Endothelial cell (in vitro differentiated cells): ENCODE measurements at places on chromosomes 5 and 9.

DNA sequence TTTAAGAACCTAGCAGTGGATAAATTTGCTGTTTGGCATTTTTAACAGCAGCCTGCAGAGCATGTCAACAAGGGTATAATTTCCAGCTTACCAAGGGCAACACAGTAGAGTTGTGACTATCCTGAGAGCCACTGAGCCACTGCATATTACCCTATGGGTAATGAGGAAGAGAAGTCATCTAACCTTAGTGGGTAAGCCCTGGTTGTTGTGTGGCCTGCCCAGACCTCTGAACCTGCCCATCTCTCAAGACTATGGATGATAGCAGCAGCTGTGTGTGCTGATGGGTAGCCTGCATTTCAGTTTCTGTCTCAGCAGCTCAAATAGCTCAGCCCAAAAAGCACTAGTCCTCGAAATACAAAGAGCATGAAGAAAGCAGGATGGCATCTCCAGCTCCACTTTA is 56.1 kb upstream of the PIP5K1B start:
- peaks cover 3% of the 10 kb centered on the region for H3K27me3 ChIP-seq
- H3K4me3 ChIP-seq = no peak overlapping the region
- H3K36me3 ChIP-seq = no peaks in the 10 kb centered on the region
- no peaks in the 10 kb centered on the region for H3K4me1 ChIP-seq

- peaks cover 16% of the 10 kb centered on the region for H3K27me3 ChIP-seq
- H3K4me1 ChIP-seq = peaks cover 69% of the 10 kb centered on the region
- H3K4me3 ChIP-seq = peak within 1 kb of the TSS; percentile 100
- peak; percentile 50 for DNase-seq
These were observed at the start of gene PCDH1 for GRCh38 chr5:141878186-141878710. TSS of gene PCDH1 (minus strand) at chr5:141878410. CDS start at chr5:141878262, 148 bp downstream.

DNA sequence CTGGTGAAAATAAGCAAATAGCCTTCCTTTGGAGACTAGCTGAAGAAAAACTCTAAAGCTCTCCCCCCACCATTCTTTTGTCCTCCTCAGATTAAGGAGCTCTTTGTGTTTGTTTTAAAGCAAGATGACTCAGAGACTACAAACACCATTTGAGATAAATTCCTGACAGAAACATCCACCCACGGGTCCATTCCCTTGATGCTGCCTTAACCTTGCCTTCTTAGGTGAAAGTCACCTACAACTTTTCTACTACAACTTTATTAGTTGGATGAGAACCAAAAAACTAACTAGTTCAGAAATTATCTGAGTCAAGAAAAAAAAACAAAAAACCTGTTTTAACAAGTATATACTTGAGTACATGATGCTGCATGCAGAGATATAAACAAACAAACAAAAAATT is 831.1 kb downstream of the NR2F1-AS1 start:
- no peak overlapping the region for H3K4me3 ChIP-seq
- no peaks in the 10 kb centered on the region for H3K4me1 ChIP-seq
- H3K36me3 ChIP-seq = no peaks in the 10 kb centered on the region
- no peak for DNase-seq
- no peaks in the 10 kb centered on the region for H3K27me3 ChIP-seq
- H3K27ac ChIP-seq = no peak overlapping the region

GRCh38 chr5:170403675-170404074 is 14.5 kb upstream of the KCNMB1 start:
- peaks cover 31% of the 10 kb centered on the region for H3K4me1 ChIP-seq
- no peaks in the 10 kb centered on the region for H3K27me3 ChIP-seq
- no peak for DNase-seq
- peaks cover 3% of the 10 kb centered on the region for H3K36me3 ChIP-seq

- H3K27ac ChIP-seq = no peak overlapping the region
- H3K27me3 ChIP-seq = peaks cover 2% of the 10 kb centered on the region
- DNase-seq = no peak
- peaks cover 35% of the 10 kb centered on the region for H3K4me1 ChIP-seq
- H3K36me3 ChIP-seq = no peaks in the 10 kb centered on the region
- H3K4me3 ChIP-seq = no peak overlapping the region
These were observed 48.4 kb downstream of the NDFIP1 start for GRCh38 chr5:142156839-142157463.

- H3K36me3 ChIP-seq = peaks cover 1% of the 10 kb centered on the region
- no peak overlapping the region for H3K27ac ChIP-seq
- no peak overlapping the region for H3K4me3 ChIP-seq
These were observed 87.0 kb upstream of the ATG10 start for GRCh38 chr5:81884871-81885270.

GRCh38 chr5:101455851-101456250 is 552.8 kb upstream of the ST8SIA4 start:
- H3K27me3 ChIP-seq = no peaks in the 10 kb centered on the region
- H3K36me3 ChIP-seq = no peaks in the 10 kb centered on the region
- H3K4me1 ChIP-seq = no peaks in the 10 kb centered on the region
- H3K4me3 ChIP-seq = no peak overlapping the region
- no peak overlapping the region for H3K27ac ChIP-seq

DNA sequence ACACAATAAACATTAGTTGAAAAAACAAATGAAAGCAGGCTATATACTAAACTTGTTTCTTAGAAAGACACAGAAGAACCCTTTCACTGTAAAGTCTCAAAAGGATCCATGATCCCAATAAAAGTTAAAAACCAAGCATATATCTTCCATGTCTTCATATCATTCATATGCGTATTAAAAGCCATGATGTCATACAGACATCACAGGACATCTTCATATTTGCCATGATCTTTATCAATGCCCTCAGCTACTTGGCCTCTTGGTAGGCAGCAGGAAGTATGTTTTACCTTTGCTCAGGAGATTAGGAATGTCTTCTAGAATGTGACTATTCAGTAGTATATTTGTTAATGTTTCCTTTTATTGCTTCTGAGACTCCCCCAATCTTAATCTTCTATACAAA is 16.8 kb downstream of the AP3B1 start:
- H3K36me3 ChIP-seq = no peaks in the 10 kb centered on the region
- no peak overlapping the region for H3K4me3 ChIP-seq
- H3K27me3 ChIP-seq = no peaks in the 10 kb centered on the region

DNA sequence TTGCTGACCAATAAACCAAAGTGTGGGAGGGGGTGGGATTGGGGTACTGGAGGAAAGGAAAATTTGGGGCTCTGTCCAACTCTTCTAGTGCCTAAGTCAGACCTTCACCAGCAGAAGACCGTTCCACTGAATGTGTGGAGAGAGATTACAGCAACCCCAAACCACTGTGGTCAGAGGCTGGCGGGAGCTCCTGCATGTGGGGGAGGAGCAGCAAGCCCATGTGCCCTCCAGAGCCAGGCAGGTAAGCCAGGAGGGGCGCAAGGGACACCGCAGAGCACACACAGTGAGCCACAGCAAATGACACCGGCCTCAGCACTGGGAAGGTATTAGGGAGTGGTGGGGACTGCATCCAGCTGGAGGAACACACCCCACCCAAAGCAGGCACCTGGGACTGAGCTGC is 62.9 kb downstream of the SMIM23 start:
- DNase-seq = no peak
- H3K27me3 ChIP-seq = no peaks in the 10 kb centered on the region
- H3K27ac ChIP-seq = no peak overlapping the region
- H3K4me3 ChIP-seq = no peak overlapping the region
- H3K36me3 ChIP-seq = peaks cover 8% of the 10 kb centered on the region
- H3K4me1 ChIP-seq = no peaks in the 10 kb centered on the region

- no peak overlapping the region for H3K27ac ChIP-seq
- peaks cover 4% of the 10 kb centered on the region for H3K27me3 ChIP-seq
- no peak overlapping the region for H3K4me3 ChIP-seq
- H3K4me1 ChIP-seq = peaks cover 12% of the 10 kb centered on the region
- DNase-seq = no peak
These were observed 300.3 kb upstream of the GRAMD2B start for GRCh38 chr5:126122942-126123341.

DNA sequence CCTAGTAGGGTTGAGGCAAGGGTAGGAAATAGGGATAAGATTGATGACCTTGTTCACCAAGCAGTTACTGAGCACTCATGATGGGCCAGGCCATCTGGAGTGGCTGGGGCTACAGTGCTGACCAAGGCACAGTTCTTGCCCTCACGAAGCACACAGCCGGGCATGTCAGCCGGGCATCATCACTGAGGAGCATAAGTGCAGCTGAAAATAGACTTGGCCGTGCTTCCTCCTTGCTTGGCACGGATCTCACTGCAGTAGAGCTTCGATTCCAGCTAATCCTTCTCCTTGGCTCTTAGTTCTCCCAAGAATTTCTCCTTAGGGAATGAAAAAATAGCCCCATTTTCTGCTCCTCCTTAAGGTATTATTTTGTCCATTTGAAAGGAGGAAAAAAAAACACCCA is 116.6 kb downstream of the NMUR2 start:
- H3K4me3 ChIP-seq = no peak overlapping the region
- no peaks in the 10 kb centered on the region for H3K27me3 ChIP-seq
- no peak for DNase-seq
- H3K4me1 ChIP-seq = peaks cover 19% of the 10 kb centered on the region

DNA sequence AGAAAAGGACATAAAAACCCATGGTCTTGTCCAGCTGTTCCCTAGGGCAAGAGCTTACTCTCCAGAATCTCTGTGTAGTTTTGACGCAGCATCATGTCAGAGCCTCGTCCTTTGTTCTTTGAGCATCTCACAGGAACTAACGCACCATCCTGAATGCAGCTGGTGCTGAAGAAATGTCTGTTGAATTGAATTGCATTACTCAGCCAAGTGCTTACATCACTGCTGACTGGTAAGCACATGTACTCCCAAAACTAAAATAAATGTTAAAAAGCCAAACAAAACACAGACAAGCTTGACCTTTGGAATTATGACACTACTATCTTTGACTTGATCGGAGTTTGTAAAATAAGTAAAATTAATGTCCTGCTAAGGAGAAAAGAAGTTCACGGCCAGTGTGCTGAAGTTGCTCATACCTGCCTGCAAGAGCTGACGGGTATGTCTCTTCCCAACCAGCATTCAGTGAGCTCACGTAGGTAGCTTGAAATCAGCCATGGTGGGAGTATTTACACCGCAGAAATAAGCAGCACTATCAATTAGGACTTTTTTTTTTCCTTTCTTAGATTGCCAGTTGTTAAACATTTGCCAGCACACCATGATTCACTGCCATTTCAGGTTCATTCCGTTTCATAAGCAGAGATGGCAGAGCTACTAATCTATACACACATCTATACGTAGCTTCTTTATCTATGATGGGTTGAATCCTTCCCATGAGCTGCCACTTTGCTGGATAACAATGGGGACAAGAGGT is 310.6 kb upstream of the MSX2 start:
- no peaks in the 10 kb centered on the region for H3K36me3 ChIP-seq
- no peak overlapping the region for H3K4me3 ChIP-seq
- H3K4me1 ChIP-seq = no peaks in the 10 kb centered on the region
- H3K27me3 ChIP-seq = peaks cover under 1% of the 10 kb centered on the region
- no peak for DNase-seq
- H3K27ac ChIP-seq = no peak overlapping the region

GRCh38 chr5:75951158-75951557 is 132.0 kb upstream of the SV2C start:
- no peak for DNase-seq
- no peak overlapping the region for H3K27ac ChIP-seq
- H3K36me3 ChIP-seq = no peaks in the 10 kb centered on the region
- no peaks in the 10 kb centered on the region for H3K4me1 ChIP-seq
- H3K27me3 ChIP-seq = peaks cover 2% of the 10 kb centered on the region
- H3K4me3 ChIP-seq = no peak overlapping the region

- DNase-seq = no peak
- H3K27ac ChIP-seq = no peak overlapping the region
- peaks cover under 1% of the 10 kb centered on the region for H3K4me1 ChIP-seq
- H3K36me3 ChIP-seq = peaks cover 28% of the 10 kb centered on the region
These were observed 18.1 kb downstream of the CCNH start for GRCh38 chr5:87394411-87395165.

DNA sequence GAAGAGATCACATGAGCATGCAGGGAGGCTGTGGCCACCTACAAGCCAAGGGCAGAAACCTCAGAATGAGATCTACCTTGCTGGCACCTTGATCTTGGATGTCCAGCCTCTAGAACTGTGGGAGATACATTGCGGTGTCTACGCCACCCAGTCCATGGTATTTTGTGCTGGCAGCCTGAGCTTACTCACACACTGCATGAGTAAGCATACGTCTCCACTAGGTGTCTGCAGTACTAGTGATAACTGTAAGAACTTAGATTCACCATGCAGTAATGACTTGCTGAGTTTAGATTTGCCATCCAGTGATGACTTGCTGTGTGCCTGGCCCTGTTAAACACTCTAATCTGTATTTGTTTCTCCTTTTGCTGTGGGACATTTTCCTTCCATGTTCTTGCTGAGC is 417.7 kb downstream of the GADD45G start:
- no peaks in the 10 kb centered on the region for H3K27me3 ChIP-seq
- H3K27ac ChIP-seq = no peak overlapping the region
- peaks cover 11% of the 10 kb centered on the region for H3K4me1 ChIP-seq
- no peak for DNase-seq
- H3K4me3 ChIP-seq = no peak overlapping the region

DNA sequence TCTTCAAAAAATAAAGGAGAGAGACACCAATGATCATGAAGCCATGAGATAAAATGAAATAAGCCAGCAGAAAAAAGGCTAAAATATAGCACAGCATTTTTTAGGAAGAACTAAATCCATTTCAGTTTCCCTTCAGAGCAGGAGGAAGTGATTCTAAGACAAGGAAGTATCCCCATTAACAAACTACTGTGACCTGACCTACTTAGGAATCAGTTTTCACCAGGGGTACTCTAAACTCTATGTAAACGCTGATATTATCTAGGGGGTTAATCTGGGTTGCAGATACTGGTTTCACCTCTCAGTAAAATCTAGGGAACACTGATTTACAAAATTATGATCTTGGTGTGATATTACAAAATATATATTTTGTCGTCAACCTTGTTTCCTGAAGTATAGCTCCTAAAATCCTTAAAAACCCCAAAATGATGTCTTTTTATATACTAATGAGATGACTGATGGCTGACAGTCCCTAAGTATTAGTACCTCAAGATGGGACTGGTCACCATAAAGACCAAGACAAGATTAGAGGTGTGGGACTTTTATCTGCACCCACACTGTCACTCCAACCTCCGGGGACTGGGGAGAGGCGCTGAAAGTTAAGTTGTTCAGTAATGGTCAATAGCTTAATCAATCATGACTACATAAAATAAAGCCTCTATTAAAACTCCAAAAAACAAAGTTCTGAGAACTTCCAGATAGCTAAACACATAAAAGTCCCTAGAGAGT is 2.9 kb upstream of the FNBP1 start:
- no peak for DNase-seq
- H3K4me3 ChIP-seq = peak overlapping the region; percentile 6
- peaks cover 14% of the 10 kb centered on the region for H3K27me3 ChIP-seq
- peaks cover 5% of the 10 kb centered on the region for H3K36me3 ChIP-seq

GRCh38 chr5:88681211-88681803 is 201.7 kb downstream of the MEF2C start:
- H3K27ac ChIP-seq = no peak overlapping the region
- H3K4me3 ChIP-seq = no peak overlapping the region
- peaks cover 18% of the 10 kb centered on the region for H3K4me1 ChIP-seq
- H3K36me3 ChIP-seq = peaks cover 8% of the 10 kb centered on the region
- peaks cover 56% of the 10 kb centered on the region for H3K27me3 ChIP-seq
